ENCODE measurements at places on chromosomes 5 and 9. TPM values are rescaled to one million over a fixed set of nuclear protein-coding genes. Genes with fewer than 3 reads are reported as not detected.
A peak's percentile ranks its signal among the peaks of the same experiment; 100 is the strongest.

- no peak for DNase-seq
Observed at GRCh38 chr9:92293075-92293354, 482 bp downstream of the IARS1 start.

DNA sequence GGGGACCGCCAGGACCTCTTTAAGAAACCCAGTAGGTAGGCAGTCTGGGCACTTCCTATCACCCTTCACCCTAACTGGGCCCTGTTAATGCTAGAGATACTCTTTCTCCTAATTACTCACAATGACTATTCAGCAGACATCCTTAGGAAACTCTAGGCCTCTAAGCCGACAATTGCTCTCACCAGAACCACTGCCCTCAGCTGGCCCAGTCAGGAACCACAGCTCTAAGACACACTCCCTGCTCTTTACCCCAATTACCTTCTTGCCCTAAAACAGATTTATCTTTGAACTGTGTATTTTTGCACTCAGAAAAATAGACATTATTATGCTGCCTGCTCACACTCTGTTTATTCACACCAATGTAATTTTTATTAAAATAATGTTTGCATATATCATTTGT is 432.6 kb upstream of the SLC30A5 start:
- no peak for DNase-seq

- no peak for DNase-seq
Observed at GRCh38 chr5:153900703-153901395, 137.9 kb downstream of the FAM114A2 start.

- DNase-seq: no peak
Observed at GRCh38 chr5:67331296-67331925, 134.8 kb upstream of the CD180 start.

DNA sequence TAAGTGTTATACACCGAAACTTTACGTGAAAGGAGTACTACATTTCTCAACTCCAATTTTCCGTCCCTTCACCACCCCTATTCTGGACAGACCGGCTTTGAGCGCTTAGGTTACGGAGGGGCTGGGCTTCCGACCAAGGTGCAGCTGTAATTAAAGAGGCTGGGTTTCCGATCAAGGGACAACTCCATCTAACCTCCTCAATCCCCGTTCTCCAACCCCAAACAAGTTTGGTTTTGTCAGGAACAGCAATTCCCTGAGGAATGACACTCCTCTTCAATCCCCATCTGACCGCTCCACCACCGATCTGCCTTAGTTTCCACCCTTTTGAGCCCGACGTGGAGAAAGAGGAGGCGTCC is 577 bp downstream of the TUT7 start:
- no peak for DNase-seq

DNA sequence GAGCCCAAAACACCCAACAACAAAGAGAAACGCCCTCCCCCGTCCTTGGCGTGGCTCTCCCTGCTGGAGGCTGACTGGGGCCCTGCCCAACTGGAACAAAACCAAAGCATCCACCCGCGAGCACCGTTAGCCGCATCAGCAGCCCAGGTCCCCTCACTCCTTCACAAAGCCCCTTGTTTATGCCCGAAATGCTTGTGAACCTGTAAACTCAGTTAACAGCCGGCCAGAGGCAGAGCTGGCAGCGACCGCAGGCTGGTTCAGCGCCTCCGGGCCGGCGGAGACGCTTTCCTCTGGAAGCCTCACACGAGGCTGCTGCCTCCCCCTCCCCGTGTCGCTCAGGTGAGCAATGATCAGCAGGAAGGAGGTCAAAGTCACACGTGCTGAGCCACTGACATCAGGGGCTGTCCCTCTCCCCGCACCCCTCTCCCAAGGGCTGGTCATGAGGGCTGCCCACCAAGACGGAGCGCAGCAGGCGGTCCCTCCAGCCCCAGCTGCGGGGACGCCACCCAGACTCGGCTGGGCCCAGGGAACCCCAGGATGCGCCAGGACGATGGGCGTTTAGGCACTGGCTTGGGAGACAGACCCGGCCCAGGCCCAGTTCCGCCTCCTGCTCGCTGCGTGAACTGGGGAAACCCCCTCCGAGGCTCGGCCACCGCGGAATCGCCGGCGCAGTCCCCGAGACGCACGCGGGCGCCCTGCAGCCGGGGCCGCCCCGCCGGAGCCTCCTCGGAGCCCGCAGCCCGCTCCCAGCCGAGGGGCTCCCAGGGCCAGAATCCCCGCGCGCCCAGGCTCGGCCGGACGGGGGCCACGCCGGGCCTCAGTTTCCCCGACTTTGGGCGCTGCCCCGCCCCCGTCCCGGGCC is 563 bp downstream of the SNAPC4 start:
- no peak for DNase-seq

DNA sequence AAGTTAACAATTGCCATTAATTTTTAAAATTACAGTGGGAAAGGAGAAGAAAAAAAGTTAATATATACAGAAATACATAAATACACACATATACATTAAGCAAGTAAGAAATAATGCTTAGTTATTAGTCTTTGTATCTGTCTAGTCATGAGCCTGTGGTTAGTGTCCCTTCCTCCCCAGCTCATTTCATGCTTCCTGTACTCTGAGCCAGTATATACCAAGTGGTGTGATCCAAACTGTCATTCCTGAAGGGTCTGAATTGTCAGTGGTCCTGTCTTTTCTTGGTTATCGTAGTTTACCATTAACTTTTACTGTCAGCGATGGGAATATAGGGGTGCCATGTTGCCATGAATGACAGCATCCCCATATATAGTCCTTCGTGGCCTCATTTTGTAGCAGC is 24.2 kb upstream of the STOM start:
- no peak for DNase-seq

DNA sequence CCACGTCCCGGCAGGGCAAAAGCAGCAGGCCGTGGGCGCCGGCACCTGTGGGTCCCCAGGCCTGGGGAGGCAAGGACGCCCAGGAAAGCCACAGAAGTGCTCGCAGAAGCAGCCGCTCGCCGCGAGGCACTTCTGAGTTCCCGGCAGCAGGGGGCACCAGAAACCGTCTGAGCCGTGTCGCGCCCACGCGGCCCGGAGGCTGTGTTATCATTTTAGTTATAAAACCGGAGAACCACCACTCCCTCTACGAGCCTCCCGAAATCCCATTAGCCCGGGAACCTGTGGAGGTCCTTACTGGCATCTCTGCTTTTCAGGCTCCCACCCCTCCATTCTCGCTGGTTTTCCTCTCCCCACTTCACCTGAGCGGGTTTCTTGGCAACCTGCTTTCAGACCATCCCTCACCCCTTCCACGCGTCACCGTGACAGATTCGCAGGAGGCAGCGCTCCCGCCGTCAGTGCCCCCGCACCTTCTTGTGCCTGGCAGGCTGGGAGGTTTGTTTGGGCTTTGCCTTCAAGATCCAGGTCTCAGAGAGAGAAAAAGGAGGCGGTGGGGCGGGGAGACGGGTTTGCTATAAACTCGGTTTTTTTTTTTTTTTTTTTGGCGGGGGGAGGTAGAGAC is 2.3 kb downstream of the GDNF start:
- peak; percentile 91 for DNase-seq

DNA sequence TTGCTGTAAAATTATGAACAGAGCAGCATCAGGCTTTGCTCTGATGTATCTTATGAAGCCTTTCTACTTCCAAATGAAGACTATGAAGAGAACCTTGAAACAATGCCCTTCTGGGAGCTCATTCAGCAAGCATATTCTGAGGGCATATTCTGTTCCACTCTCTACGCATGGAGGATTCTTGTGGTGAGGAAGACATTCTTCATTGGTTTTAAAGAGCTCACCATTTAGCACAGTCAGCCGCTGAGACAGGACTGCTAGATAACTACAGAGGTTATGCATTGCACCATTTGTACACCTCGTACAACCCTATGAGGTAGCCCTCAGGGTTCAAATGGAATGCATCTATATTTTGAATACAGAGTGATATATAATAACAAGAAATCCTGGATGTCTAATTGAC is 61.0 kb downstream of the INVS start:
- no peak for DNase-seq

GRCh38 chr5:15787681-15788080 is 287.7 kb downstream of the FBXL7 start:
- no peak for DNase-seq

The ZFR gene
- 99.9 TPM for total RNA-seq

The OLFML2A gene
- total RNA-seq: 63.2 TPM

The CCL27 gene
- total RNA-seq: not detected

The PCDHA12 gene
- 0.71 TPM for total RNA-seq

The PROB1 gene
- total RNA-seq: 0.55 TPM

The LRRC19 gene
- total RNA-seq: not detected

The LCN12 gene
- not detected for total RNA-seq

The ELAVL2 gene
- 0.16 TPM for total RNA-seq
